ENCODE measurements at places on chromosomes 3 and 15. TPM values are rescaled to one million over a fixed set of nuclear protein-coding genes. Genes with fewer than 3 reads are reported as not detected.

GRCh38 chr3:142876417-142876816, 12.5 kb downstream of the PCOLCE2 start:
- no peak for DNase-seq

GRCh38 chr15:67979281-67979680, 74.8 kb upstream of the PIAS1 start:
- DNase-seq: no peak

ZNF501 gene
- total RNA-seq: 2.7 TPM

DNA sequence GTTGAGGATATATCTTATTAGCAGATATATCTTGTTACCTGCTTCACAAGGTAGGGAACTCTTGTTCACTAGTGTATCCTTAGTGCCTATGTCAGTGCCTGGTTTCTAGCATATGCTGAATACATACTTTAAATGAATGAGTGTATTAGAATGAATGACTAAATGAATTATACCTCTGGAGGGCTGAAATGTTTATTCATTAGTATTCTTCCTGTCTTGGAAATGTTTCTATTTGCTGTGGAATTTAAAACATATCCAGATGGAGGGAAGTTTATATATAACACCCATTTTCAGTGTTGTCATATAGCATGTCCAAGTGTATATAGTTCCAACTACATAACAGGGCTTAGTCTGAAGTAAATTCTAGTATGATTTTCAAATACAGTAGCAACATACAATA, 581.5 kb downstream of the TBL1XR1 start:
- DNase-seq: no peak

- DNase-seq: peak; percentile 76
These were observed 43.1 kb upstream of the HACD2 start for GRCh38 chr3:123627673-123628670.

CPNE9 gene
- not detected for total RNA-seq

DISP2 gene
- total RNA-seq: 0.74 TPM

GRCh38 chr3:134694466-134694865, 43.6 kb upstream of the KY start:
- DNase-seq: no peak

- no peak for DNase-seq
These were observed at the start of gene SLC9A9 for GRCh38 chr3:143847787-143848631. SLC9A9 (minus strand) TSS chr3:143848468; CDS start chr3:143848322, 146 bp downstream.

TRIM71 gene
- total RNA-seq: not detected

- no peak for DNase-seq
These were observed 40.5 kb downstream of the NUDT16 start for GRCh38 chr3:131421957-131422498.

DNA sequence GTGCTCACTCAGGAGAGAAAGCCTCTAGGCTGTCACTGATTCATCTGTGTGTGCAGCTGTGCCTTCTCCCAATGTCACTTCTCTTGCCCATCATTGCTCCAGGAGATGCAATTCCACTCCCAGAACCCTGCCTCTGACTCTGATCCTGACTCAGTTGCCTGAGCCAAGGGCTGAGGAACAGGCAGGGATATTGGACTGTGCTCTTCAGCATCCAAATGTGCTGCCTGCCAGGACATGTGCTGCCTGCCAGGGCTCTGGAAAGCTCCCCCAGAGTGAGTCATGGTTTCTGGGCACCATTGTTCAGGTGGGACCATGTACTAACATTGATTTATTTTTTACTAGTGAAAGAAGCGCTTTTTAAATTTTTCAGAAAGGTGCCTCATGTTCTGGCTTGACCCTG, 71.0 kb downstream of the TRIM42 start:
- no peak for DNase-seq

- DNase-seq: no peak
These were observed 21.2 kb downstream of the STARD5 start for GRCh38 chr15:81302701-81303109.

REC114 gene
- total RNA-seq: not detected

DNA sequence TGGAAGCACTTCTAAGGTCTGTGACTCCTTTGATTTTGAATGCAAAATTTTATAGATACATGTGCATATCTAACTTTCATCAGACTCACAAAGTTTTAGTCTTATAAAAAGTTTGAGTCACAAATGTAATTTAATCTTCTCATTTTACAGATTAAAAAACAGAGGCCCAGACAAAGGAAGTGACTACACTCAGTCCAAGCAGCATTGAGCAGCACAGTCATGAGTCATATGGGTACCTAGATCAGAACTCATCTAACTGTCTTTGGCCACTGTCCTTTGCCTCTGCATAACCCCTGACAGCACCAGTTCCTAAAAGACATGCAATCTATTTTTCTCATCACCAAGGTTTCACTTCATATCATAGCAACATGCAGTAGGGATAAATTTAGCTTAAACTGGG, 210.7 kb upstream of the KCNH8 start:
- no peak for DNase-seq

DNA sequence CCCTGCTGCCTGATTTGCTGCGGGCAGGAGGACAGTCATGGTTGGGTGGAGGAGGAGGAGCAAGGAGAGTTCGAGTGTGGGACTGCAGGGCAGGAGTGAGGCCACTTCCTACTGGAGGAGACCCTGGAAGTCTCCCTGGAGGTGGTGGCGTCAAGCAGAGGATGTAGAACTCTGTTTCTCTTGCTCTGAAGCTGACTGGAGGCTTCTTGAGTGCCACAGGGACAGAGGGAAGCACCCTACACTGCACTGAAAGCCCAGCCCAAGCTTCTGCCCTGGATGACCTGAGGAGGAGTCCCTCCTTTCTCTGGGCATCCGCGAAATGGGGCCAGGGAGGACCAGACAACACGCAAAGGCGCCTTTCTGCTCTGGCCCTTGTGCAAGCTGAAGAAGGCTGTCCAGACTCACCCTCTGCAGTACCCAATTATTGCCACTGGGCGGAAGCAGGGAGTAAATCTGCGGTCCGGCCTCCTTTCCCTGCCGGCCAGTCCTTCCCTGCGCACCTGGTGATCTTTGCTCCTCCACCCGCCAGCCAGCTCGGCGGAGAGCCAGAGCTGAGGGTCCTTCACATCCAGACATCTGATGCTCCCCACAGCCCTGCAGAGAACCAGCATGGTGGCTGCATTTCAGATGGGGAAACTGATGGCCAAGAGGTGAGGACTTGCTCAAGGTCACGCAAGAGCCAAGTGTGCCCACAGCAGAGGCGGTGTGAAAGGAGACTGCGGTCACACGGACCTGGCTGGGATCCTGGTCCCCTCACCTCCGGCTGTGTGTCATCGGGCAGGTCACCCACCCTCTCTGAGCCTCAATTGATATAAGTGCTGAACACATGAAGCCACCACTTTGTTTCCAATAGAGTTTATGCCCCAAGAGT, 207.1 kb downstream of the TBC1D2B start:
- DNase-seq: no peak

GRAMD1C gene
- total RNA-seq: 9.6 TPM

GRCh38 chr3:10495003-10495402, 10.4 kb downstream of the ATP2B2 start:
- DNase-seq: no peak

HRG gene
- 0.25 TPM for total RNA-seq

GRCh38 chr3:69102384-69102783, 17.6 kb downstream of the ARL6IP5 start:
- DNase-seq: no peak

GRCh38 chr15:57527382-57528091, 64.2 kb upstream of the MYZAP start:
- no peak for DNase-seq

SAMMSON gene
- not detected for total RNA-seq

RTP2 gene
- not detected for total RNA-seq

PPM1L gene
- total RNA-seq: 14.2 TPM

EPHA3 gene
- total RNA-seq: 24.1 TPM

GRCh38 chr3:109353057-109353456, 15.7 kb upstream of the DPPA4 start:
- no peak for DNase-seq

FHIT gene
- total RNA-seq: 7.9 TPM

GRCh38 chr3:54760201-54760600, 167.7 kb downstream of the LRTM1 start:
- no peak for DNase-seq

DNA sequence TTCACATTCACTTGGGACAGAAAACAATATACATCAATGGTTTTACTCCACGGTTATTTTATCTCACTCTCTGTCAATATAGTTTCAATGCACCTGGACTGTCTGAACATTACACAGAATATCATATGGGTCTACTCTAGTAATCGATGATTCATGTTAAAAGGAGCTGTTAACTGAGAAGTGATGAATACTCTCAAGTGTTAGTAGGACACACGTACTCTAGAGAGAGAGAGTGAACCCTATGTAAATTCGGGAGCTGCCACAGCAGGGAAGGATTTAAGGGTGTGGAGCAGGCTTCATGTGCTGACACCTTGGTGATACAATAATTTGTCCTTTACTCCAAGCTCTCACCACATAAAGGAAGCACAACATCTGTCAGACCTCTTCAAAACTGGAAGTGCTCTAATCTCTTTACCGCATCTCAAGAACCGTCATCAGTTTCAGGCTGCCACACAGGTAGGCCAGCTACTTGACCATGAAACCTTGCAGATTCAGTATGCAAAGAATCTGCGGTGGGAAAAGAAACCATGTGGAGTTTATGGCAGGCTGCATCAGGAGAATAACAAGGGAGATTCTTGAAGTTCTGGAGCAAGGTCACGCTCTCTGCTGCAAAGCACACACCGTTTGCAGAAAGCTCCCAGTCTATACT, 199.2 kb upstream of the TMC3 start:
- DNase-seq: no peak

- DNase-seq: no peak
These were observed 893.7 kb downstream of the AGBL1 start for GRCh38 chr15:86973284-86973844.

DNA sequence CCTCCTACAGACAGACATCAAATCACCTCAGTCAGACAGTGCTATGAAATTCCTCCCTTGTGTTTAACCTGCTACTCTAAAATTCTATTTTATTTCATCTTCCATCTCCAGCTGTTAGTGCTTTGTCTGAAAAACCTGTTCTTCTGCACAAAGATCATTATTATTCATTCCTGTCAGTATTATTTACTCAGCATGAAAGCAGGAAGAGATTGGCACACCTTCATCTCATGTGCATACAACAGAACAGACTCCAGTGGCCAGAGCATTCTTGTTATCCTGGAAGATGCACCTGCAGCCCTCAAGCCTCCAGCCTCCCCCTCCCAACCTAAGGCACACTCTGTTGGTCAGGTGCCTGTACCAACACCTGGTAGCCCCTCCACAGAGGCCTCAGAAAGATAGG, 1.8 kb upstream of the ROPN1B start:
- no peak for DNase-seq

GRCh38 chr15:71149646-71150557, 34.6 kb downstream of the THSD4 start:
- no peak for DNase-seq
